B cell (primary cell): ENCODE measurements at places on chromosomes 3 and 15.

GRCh38 chr15:68203486-68203885, 1.6 kb downstream of the CALML4 start:
- no peak for DNase-seq

- no peak for DNase-seq
These were observed 257.7 kb downstream of the DIPK2A start for GRCh38 chr3:144229330-144229729.

DNA sequence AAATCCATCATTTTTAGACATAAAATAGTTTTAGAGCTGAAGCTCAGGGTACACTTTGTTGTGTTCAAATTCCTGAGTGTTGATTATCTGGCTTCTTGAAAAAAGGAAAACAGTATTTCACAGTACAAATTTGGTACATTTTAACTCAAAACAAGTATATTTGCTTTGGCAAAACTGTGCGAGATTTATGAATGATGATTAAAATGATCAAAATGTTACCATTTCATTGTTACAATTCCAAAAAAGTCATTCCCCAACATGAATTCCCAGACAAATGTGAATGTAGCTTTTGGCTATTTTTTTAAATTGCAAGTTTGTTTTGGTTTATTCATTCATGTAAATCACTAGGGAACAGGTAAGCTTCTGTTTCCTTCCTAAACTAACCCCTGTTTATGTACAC, 347.4 kb upstream of the DCBLD2 start:
- no peak for DNase-seq

- no peak for DNase-seq
These were observed 64.6 kb downstream of the ESYT3 start for GRCh38 chr3:138498991-138499390.

GRCh38 chr15:101615414-101615985, 36.7 kb downstream of the TM2D3 start:
- DNase-seq = no peak

- DNase-seq = no peak
These were observed 30.5 kb downstream of the DNAJB8 start for GRCh38 chr3:128436214-128436613.

DNA sequence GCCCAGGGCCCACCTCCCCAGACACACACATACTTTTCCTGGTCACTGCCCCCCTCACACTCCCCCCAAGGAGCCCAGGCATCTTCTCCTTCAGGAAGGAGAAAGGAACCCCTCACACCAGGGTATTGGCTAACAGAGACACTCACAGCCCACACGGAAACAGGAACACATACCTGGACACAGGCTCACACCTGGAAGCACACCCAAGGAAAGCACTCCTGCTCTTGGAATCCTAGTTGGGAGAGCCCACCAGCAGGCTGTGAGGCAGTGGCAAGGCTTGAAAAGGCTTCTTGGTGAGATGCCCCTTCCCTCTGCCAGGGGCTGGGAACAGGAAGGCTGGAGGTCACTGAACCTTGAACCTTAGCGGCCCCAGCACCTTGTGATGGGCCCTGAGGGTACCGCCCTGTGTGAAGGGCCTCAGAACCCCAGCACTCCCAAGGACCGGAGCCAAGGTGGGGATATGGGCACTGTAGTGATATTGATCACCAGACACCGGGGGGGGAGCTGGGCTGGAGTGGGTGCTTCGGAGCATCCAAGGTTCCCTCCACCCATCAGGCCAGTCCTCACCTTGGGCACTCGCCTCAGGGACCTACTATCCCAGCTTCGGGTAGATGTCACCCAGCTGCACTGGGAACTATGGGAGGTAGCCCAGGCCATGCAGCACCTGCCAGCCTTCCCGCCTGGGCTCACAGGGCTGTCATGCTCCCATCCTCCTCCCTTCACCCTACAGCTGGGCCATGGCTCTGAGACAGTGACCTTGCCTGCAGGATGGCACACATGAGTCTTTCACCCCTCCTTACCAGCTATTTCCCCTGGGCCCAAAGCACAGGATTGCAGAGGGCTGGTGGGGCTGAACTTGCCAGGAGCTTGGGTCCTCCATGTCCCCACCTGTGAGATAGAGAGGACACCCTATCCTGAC, 16.4 kb downstream of the MYL3 start:
- DNase-seq = no peak

DNA sequence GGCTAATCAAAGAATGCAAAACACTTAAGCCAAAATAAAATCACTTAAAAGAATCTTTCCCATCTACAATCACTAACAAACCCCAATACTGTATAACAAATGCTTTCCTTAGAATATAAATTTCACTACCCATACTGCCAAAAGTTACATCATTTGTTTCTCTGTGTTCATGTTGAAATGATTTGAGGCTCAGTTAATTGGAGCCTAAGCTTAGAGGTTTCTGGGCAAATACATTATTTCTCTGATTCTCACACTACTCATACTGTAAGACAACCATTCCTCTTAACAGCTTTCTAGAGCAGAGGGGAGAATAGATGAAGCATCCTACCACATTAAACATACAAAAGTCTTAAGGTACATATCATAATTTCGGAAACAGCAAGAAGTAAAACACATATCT, 2.1 kb downstream of the RIOX2 start:
- no peak for DNase-seq

GRCh38 chr15:86162641-86163040, 83.0 kb downstream of the AGBL1 start:
- no peak for DNase-seq

DNA sequence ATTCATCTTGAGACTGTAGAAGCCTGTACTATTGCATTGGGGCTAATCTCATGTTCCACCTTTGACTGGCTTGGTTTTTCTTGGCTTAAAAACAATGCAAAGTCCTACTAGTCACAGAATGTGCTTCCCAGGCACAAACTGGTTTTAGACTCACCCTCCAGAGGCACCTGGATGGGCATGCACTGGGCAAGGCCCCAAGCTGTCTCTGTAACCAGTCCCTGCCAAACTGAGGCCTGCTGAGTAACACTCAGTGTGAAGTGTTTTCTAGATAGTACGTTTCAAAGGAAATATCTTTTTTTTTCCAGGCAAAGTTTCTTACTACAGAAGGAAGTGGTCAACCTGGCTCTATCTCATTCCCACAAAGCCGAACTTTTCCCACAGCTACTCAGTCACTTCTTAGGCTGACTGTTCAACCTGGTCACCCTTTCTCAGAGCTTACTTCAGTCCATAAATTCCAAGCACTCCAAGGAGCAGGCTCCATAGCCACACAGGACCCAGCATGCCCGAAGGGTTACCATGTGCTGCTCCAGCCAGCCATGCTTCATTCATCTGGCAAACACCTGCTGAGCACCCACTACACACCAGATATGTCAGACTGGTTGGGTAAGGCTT, 57.4 kb downstream of the NPTN start:
- no peak for DNase-seq

GRCh38 chr15:93088200-93088980, 621 bp downstream of the RGMA start:
- DNase-seq = peak; percentile 27

GRCh38 chr3:155743606-155744005, 1.3 kb downstream of the PLCH1 start:
- DNase-seq = no peak

DNA sequence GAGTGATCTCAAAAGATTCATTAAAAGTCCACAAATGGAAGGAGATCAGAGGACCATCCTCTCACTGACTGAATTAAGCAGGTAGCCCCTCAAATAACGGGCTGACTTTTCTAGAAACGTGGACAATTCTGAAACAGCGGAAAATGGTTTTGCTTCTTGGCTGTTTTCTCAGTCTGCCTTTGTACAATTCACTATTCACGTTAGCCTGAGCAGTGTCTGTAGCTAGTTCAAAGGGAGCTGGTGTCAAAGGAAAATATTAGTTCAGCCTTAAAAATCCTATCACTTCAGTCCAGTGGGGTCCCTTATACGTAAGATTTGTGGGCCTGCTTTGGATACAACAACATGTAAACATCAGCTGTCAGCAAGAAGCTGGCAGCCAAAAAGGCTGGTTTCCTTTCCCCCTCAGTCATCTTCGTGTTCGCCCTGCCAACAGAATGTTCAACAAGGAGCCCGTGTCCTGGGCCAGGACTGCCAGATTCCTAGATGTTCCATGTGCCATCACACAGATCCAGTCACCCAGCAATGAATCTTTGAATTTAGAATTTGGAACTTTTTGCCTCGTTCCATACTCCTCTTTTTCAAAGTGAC, 19.3 kb downstream of the LMCD1 start:
- DNase-seq = no peak

GRCh38 chr3:142768338-142768737, 44.5 kb downstream of the TRPC1 start:
- DNase-seq = no peak

- DNase-seq = peak; percentile 84
These were observed 17.3 kb downstream of the PXK start for GRCh38 chr3:58349792-58350626.

- DNase-seq = no peak
These were observed 280.7 kb downstream of the ZBTB20 start for GRCh38 chr3:114866430-114866829.

- no peak for DNase-seq
These were observed 312.7 kb downstream of the MFSD1 start for GRCh38 chr3:159114582-159114981.

GRCh38 chr3:122258757-122259371, 66.2 kb upstream of the CSTA start:
- peak; percentile 77 for DNase-seq

GRCh38 chr3:170858599-170858998, 11.4 kb downstream of the RPL22L1 start:
- no peak for DNase-seq

- DNase-seq = no peak
These were observed 306.8 kb downstream of the EPHA3 start for GRCh38 chr3:89414270-89414669.

DNA sequence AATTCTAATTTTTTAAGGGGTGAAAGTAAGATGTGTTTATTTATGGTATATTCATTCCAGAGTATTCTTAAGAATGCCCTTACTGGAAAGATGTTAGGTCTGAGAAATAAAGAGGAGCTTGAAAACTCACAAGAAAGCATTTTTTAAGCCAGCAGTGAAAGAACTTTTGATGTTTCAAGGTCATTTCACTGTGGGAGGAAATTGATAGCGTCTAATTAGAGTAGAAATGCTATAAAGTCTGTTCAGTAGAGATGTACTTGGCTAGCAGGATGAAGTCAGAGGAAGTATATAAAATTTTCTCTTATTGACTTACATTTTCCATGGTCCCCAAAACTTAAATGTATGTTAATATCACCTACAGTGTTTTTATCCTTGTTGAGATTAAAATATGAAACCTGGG, 354.6 kb downstream of the CNTN6 start:
- DNase-seq = no peak

GRCh38 chr3:69085168-69085832, 563 bp downstream of the ARL6IP5 start:
- peak; percentile 31 for DNase-seq

DNA sequence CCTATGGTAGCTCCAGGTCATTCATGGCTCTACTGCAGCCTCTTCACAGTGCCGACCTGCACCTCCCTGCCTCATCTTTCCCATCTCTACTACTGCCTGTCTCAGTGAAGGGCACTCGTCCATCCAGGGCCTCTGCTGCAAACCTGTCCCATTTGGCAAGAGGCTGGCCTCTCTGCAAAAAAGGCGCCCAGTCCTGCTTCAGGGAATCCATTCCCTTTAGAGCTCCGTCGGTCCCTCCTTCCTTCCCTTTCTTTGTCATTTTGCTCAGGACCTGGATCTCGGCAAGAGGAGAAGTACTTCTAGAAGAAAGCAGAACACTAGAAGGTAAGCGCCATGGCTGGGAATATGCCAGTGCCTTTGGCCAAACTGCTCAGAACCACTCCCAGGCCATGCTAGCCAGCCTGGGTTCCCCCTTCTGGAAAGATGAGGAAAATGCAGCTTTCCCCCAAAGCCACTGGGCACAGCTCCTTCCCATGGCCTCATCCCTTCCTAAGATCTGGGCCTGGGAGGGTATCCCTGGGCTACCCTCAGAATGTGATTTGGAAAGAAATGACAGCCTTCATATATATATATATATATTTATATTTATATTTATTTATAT, 6.4 kb upstream of the ISL2 start:
- DNase-seq = no peak

- no peak for DNase-seq
These were observed 701.2 kb downstream of the NLGN1 start for GRCh38 chr3:174098746-174099145.

- DNase-seq = no peak
These were observed 216.3 kb upstream of the LRTM1 start for GRCh38 chr3:55144015-55144673.

DNA sequence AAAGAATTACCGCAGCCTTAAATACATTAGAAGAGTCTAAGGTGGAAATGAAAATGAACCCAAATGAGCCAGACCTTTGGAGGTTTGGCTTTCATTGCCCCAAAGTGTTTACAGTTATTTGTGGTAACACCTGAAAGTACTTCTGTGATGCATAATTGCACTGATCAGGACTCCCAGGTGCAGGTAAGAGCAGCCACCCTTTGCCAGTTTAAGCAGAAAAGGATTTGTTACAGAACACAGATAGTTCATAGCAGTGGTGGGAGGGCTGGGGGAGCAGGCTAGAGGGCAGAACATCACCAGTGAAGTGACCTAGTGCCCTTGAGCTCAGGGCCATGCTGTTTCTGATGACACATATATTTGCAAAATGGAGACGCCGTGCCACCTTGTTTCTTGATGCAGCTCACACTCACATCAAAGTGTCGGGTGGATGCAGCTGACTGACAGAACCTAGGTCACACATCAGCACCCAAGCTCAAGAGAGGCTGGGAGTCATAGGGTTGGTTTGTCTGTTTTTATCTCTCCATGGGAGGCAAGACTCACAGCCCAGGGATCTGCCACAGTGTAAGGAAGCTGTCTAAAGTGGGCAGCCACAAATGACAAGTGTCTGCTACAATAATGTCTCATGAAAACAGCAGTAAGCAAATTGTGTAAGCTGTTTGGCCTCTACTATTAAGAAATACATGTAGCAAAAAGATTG, 49.1 kb downstream of the NEK11 start:
- no peak for DNase-seq

DNA sequence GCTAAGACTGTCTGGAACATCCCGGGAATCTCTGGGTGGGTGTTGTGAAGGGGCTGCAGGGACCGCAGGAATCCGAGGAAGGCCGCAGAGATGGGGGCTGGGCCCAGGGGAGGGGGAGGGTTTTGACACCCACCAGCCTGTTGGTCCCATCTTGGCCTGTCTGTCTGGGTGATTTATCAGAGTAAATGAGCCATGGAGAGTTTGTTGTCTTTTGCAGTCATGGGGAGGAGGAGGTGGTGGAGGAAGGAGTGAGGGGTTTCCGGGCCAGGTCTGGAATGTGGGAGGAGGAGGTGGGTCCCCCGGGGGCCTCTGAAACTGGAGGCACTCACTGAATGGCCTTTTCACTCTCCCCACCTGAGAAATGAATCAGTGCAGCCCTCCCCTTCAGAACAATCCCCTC, 11.5 kb downstream of the SEMA3F start:
- DNase-seq = no peak

GRCh38 chr15:62969442-62970089, 73.0 kb upstream of the TPM1 start:
- no peak for DNase-seq

GRCh38 chr15:73982222-73982962, 9.7 kb downstream of the STOML1 start:
- peak; percentile 49 for DNase-seq

- DNase-seq = no peak
These were observed 38.8 kb downstream of the PIGB start for GRCh38 chr15:55357774-55358173.

GRCh38 chr15:92672102-92672501, 16.5 kb upstream of the FAM174B start:
- no peak for DNase-seq

- no peak for DNase-seq
These were observed 97.2 kb downstream of the MYO9A start for GRCh38 chr15:72020799-72021198.
